Stimulated activated CD8-positive, alpha-beta memory T cell treated with anti-CD3 and anti-CD28 coated beads, Interleukin-4, amount 100 ng/mL, for 1 hour (primary cell): ENCODE measurements at places on chromosomes 2 and 18.

DNA sequence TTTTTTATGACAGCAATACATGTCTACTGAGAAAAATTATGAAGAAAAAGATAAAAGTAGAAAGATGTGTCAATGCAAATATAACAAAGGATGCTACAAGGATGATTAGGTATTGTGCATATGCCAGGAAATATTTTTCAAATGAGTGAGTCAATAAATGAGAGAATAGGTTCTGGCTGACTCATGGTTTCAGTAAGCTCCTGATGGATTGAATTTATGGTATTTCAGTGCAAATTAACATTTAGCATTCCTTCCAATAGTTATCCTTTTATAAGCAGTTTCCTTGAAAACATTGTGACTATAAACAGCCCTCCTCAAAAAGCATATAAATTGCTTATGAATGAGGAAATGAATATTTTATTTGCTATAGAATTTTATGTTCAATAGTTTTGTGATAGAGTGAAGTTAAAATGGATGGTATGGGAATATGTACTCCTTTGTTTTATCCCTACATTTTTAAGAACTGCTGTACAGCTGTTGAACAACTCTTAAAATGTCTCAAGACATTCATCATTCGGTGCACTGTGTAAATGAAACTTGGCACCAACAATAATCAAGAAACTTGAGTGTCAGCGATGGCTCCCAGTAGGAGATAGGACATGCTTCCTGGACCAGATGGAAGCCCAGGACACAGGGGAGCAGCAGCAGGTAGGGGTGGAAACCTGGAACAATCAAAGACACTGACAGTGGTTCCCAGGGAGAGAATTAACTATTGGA, 144.7 kb downstream of the PMAIP1 start:
- no peak for DNase-seq

- DNase-seq, result no peak
Observed at GRCh38 chr2:40043641-40044040, 264.6 kb upstream of the THUMPD2 start.

DNA sequence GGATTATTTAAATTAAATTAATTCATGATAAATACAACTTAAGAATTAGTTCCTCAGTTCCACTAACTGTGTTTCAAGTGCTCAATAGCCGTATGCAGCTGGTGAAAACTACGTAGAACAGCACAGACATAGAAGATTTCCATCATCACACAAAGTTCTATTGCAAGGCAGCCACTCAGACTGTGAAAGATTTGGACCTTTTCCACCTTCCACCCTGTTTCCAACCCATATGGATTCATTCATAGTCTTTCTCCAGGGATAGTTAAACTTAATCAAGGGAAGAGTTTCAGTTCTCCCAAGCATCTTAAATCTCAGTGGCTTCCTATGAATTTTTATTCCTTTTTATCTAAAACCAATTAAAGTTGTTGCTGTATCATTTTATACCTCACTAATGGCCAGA, 2030.8 kb downstream of the SUCLG1 start:
- no peak for DNase-seq

- DNase-seq, result no peak
Observed at GRCh38 chr2:171241771-171242170, 81.1 kb upstream of the TLK1 start.

DNA sequence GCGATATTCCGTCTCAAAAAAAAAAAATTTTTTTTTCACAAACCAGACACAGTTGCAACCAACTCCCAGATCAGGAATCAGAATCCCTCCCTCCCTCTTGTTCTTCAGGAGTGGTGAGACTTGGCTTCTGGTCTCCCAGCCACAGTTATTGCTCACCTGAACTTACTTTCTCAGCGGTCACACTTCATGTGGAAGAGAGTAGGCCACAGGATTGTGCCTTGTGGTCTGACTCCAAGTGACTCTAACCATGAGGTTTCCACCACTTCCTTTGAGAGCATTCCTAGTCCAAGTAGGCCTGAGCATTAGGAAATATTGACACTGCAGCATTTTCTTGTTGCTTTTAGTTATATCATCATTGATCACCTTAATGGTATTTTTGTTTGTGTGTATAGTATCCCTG, 12.1 kb downstream of the FMNL2 start:
- no peak for DNase-seq

GRCh38 chr2:38439863-38440262, 62.8 kb upstream of the ATL2 start:
- DNase-seq, result no peak

- no peak for DNase-seq
Observed at GRCh38 chr2:178295906-178296305, 101.6 kb downstream of the OSBPL6 start.

DNA sequence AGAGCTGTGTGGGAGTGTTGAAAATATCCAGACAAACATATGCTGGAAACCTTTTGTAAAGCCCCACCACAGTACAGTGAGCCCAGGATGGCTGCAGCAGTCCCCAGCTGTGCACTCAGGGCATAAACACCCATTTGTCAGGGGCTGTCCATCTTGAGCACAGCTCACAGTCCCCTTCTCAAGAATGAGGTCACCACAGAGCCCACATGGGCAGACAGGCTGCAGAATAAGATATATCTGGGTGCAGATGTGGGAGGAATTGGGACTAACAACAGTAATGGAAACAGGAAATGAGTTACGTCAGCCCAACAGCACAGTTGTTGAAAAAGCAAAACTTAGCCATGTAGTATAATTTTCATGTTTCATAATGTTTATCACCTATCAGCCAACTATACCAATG, 219.6 kb downstream of the ETAA1 start:
- no peak for DNase-seq

- no peak for DNase-seq
Observed at GRCh38 chr2:119231975-119232665, 8.5 kb downstream of the STEAP3 start.

GRCh38 chr18:3721771-3722648, 272.0 kb downstream of the TGIF1 start:
- DNase-seq, result no peak

DNA sequence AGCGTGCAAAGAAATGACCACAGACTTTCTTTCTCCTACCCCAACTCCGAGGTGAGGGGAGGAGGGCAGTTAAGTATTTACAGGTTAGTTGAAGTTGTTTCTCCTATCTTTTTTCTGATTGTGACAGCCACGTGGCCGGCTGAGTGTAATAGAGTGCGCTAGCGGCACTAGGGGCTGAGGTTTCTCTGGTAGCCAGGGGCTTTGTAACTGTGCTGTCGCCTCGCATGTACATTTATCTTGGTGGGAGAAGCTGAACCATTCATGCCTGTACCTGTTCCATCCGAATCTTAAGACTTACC, 214.1 kb upstream of the STON1 start:
- no peak for DNase-seq

GRCh38 chr2:60516826-60517225, 36.6 kb downstream of the BCL11A start:
- no peak for DNase-seq

GRCh38 chr18:11324510-11324909, 175.1 kb upstream of the PIEZO2 start:
- no peak for DNase-seq

GRCh38 chr2:191321861-191322662, 76.9 kb downstream of the MYO1B start:
- DNase-seq, result no peak

- no peak for DNase-seq
Observed at GRCh38 chr2:6545795-6546194, 319.9 kb downstream of the CMPK2 start.

GRCh38 chr2:188997263-188997662, 23.1 kb downstream of the COL3A1 start:
- no peak for DNase-seq

DNA sequence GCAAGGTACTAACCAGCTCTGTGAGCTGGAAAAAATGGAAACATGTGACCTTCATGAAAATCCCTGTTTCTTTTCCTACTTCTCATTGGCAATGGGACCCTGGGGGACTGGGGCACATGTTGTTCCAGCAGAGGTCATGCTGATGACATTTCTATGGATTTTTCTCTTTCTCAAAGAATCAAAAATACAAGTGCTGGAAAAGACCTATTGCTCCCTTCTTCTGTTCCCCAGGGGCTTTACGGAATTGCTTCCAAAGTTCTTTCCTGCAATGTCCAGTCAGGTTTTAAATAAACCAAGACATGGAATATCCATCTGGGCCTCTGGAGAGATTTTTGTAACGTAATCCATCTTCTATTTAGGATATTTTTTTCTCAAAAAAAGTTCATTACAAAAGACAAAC, 1006.1 kb upstream of the CELF4 start:
- DNase-seq, result no peak

GRCh38 chr2:239475161-239476028, 74.6 kb upstream of the HDAC4 start:
- no peak for DNase-seq
